Left kidney (tissue), 8 donors: ENCODE measurements at places on chromosomes 3 and 15. TPM values are rescaled to one million over a fixed set of nuclear protein-coding genes. Genes with fewer than 3 reads are reported as not detected.

KLF15 gene
- polyA plus RNA-seq, result 11.3 TPM

SERPINI1 gene
- polyA plus RNA-seq, result 39.9 TPM

ANKRD34C gene
- polyA plus RNA-seq, result 0.10 TPM

CYP1A2 gene
- polyA plus RNA-seq, result 0.18 TPM

HIGD2B gene
- not detected for polyA plus RNA-seq

COPS2 gene
- polyA plus RNA-seq, result 116 TPM

EOGT gene
- 17.8 TPM for polyA plus RNA-seq

TEX9 gene
- 36.9 TPM for polyA plus RNA-seq

FETUB gene
- polyA plus RNA-seq, result 0.28 TPM

ARNT2 gene
- polyA plus RNA-seq, result 60.8 TPM

MCTP2 gene
- polyA plus RNA-seq, result 22.3 TPM

DNAH1 gene
- polyA plus RNA-seq, result 14.8 TPM
